ENCODE measurements at places on chromosomes 5 and 9. TPM values are rescaled to one million over a fixed set of nuclear protein-coding genes. Genes with fewer than 3 reads are reported as not detected.

GRCh38 chr9:130213911-130214761, 41.9 kb downstream of the NCS1 start:
- no peak for DNase-seq
- H3K36me3 ChIP-seq: no peaks in the 10 kb centered on the region
- H3K27ac ChIP-seq: no peak overlapping the region

MEIKIN gene
- total RNA-seq: 0.53 TPM

DNA sequence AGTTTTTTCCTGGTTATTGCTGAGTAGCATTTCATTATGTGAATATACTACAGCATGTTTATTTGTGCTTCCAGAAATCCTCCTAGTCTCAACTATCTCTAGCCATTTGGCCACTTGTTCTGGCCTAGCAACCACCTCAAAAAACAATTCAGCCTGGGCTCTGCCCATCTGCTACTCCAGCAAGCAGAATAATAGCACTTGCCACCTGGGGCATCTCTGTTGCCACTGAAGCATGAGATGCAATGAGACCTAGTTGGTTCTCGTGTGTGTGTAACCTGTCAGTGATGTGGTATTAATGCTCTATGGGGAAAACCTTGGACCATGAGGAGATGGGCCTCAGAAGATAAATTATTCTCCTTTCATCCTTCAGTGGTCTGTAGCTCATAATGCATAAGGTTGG, 129.5 kb downstream of the RNF180 start:
- H3K4me1 ChIP-seq: no peaks in the 10 kb centered on the region

- no peak overlapping the region for H3K4me3 ChIP-seq
- H3K36me3 ChIP-seq: no peaks in the 10 kb centered on the region
- H3K27me3 ChIP-seq: peaks cover 3% of the 10 kb centered on the region
- H3K4me1 ChIP-seq: no peaks in the 10 kb centered on the region
Measured at GRCh38 chr9:101369884-101370531, 14.8 kb downstream of the BAAT start.

GRCh38 chr9:95552814-95553546, 36.2 kb upstream of the PTCH1 start:
- H3K36me3 ChIP-seq: no peaks in the 10 kb centered on the region
- H3K27me3 ChIP-seq: peaks cover 35% of the 10 kb centered on the region
- no peak overlapping the region for H3K4me3 ChIP-seq
- peak; percentile 44 for DNase-seq

DNA sequence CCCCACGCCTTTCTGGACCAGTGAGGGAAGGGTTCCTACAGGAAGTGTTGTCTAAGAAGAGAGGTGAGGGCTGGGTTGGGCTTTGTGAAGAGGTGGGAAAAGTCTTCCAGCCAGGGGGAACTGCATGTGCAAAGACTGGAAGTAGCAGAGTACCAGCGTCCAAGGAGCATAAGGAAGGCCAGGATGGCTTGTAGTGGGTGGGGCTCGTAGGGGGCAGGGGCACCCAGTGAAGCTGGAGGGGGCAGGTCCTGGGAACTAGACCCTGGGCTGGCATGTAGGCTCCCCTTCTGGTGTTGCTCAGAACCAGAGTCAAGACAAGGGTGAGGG, 20.4 kb downstream of the PRRX2 start:
- no peak overlapping the region for H3K4me3 ChIP-seq
- DNase-seq: no peak
- no peak overlapping the region for H3K27ac ChIP-seq

DNA sequence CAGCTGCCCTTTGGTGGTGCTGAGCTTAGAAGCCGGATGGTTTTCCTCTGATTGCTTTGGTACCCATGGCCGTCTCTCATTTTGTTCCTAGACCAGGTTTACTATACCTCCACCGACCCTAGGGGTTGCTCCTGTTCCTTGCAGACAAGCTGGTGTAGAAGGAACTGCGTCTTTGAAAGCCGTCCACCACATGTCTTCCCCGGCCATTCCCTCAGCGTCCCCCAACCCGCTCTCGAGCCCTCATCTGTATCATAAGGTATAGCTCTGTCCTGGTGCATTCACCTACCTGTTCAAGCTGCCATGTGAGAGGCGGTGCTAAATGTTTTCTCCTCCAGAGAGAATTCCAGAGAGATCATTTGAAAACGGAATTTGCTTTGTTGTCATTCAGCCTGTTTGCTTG, 39.5 kb downstream of the TENT4A start:
- DNase-seq: no peak
- H3K36me3 ChIP-seq: peaks cover 39% of the 10 kb centered on the region
- no peaks in the 10 kb centered on the region for H3K4me1 ChIP-seq

- H3K36me3 ChIP-seq: no peaks in the 10 kb centered on the region
- no peaks in the 10 kb centered on the region for H3K4me1 ChIP-seq
- no peaks in the 10 kb centered on the region for H3K27me3 ChIP-seq
- H3K4me3 ChIP-seq: no peak overlapping the region
- DNase-seq: no peak
Measured at GRCh38 chr9:95139126-95139525, 178.4 kb downstream of the FANCC start.

GRCh38 chr9:84187090-84187489, 153.5 kb downstream of the SLC28A3 start:
- no peaks in the 10 kb centered on the region for H3K4me1 ChIP-seq
- no peak for DNase-seq
- no peak overlapping the region for H3K27ac ChIP-seq
- H3K4me3 ChIP-seq: no peak overlapping the region

KCTD16 gene
- total RNA-seq: 0.20 TPM

RPL35 gene
- 1,564 TPM for total RNA-seq

GRCh38 chr9:21804331-21804730, 1.9 kb downstream of the MTAP start:
- no peak overlapping the region for H3K27ac ChIP-seq
- H3K4me1 ChIP-seq: peaks cover 22% of the 10 kb centered on the region
- no peak overlapping the region for H3K4me3 ChIP-seq
- DNase-seq: no peak
- no peaks in the 10 kb centered on the region for H3K27me3 ChIP-seq

DNA sequence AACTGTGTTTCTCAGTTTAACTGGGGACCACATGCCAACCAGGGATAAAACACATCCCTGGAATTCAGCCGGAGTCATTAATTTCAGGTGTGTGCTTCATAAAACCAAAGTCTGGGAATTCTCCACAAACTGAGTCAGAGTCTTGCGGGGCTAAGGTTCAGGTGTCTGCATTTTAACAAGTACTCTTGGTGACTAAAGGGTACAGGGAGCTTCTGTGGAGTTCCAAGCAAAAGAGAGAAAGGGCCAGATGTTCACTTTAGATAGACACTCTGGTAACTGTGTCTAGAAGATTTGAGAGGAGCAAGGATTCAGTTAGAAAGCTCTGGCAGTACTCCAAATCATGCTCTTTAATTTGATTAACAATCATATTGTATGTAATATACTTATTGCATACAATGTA, 4.0 kb downstream of the NADK2 start:
- no peak for DNase-seq
- peaks cover 16% of the 10 kb centered on the region for H3K4me1 ChIP-seq
- no peak overlapping the region for H3K27ac ChIP-seq

GRCh38 chr9:112535301-112535700, 48.7 kb downstream of the KIAA1958 start:
- H3K4me3 ChIP-seq: no peak overlapping the region
- DNase-seq: no peak
- no peaks in the 10 kb centered on the region for H3K27me3 ChIP-seq
- H3K4me1 ChIP-seq: no peaks in the 10 kb centered on the region

- H3K27me3 ChIP-seq: no peaks in the 10 kb centered on the region
- no peak overlapping the region for H3K27ac ChIP-seq
- H3K4me3 ChIP-seq: no peak overlapping the region
- peaks cover 5% of the 10 kb centered on the region for H3K36me3 ChIP-seq
Measured at GRCh38 chr9:134057751-134058701, 9.8 kb downstream of the BRD3 start.

ZFP2 gene
- 0.65 TPM for total RNA-seq

CNTNAP3 gene
- total RNA-seq: not detected
